Tibial nerve (tissue), 4 donors: ENCODE measurements at places on chromosomes 7 and 10. TPM values are rescaled to one million over a fixed set of nuclear protein-coding genes. Genes with fewer than 3 reads are reported as not detected.

DNA sequence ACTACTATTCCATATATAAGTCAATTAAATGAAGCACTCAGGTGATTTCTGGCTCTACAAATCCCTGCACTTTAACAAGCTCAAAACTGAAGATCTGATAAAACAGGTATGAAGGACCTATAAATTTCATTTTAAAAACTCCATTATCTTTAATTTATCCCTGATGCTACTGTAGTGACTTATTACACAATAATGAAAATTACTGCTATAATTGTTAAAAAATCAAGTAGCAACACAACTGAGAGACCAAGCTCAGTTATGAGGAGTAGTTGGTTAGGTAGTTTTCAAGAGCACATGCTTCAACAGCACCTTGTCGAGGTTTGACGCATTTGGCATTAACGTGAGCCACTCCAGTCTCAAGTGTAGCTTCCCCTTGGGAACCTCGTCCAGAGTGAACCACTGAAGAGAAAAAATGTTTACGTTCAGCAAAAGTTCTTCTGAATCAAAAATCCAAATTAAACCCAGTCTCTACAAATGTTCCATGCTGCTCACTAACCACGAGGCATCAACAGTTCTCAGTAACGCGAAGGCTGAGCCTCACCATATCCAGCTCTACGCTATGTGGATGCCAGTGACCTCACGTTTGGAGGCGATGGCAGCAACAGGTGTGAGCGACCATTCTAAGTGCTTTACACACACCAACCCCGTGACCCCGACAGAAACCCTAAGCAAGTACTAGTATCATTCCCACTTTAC is 55.3 kb upstream of the NCAPG2 start:
- DNase-seq, result no peak

DNA sequence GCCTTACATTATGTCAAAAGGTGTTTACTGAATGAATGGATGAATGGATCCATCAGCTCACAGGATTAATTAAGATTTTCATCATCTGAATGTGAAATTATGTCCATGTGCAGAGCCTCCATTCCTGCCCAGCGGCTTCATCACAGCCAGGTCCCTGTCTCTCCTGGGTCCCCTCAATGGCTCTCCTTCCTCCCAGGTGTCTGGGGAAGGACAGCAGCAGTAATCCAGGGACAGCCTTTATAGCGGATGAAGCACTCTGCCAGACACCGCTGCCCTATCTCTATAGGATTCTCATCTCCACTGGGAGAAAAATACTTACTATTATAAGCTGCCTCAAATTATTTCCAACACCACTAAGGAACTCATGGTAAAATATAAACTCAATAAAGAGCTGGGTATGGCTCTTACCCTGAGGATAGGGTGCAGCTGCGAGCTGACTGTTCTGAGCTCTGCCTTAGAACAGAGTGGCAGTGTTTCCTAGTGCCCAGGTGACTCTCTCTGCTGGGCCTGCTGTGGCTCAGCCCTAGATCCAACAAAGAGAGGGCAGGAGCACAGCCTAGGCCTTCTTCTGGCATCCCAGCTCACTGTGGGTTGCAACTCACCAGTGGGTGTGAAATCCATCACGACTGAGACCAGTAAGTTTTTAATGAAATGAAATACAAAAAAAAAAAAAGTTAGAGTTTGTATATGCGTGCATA is 38.3 kb downstream of the GPRIN2 start:
- no peak for DNase-seq

DNA sequence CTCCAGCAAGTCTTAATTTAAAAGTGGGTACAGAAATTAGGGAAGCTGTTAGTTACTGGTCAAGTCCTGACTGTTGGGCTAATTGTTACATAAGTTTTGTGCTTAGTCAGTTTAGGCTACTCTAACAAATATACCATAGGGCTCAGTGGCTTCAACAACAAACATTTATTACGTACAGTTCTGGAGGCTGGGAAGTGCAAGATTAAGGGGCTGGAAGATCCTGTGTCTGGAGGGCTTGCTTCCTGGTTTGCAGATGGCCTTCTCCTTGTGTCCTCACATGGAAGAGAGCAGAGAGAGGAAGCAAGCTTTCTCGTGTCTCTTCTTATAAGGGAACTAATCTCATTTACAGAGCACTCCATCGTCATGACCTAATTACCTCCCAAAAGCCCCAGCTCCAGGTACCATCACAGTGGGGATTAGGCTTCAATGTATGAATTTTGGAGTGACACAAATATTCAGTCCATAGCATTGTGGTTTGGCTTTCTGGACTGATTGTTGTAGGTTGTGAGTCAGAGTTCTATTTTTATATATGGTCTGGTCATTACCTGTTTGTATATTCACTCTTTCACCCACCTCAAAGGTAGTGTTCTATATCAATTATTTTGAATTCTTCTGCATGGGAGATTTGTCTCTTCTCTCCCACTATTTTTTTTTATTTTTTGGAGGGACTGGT is 17.1 kb downstream of the ST7 start:
- DNase-seq, result no peak

- DNase-seq, result no peak
Measured at GRCh38 chr10:101759309-101760247, 16.3 kb downstream of the FGF8 start.

DNA sequence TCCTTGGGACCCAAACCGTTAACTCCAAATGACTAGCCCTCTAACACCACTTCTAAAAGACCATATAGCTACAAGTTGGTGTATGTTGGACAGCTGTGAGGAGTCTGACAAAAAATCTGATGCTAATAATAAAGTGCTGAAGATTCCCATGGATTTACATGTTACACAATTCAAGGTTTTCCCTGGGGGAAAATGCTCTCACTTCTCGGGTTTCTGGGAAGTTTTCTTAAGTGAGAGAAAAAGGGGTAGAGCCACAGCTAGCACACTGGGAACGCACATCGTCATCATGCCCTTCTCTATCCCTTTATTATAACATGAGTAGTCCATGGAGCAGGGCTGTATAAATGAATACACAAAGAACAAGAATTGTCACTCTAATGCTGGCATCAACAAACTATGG is 162.1 kb downstream of the CHCHD3 start:
- DNase-seq, result no peak

DNA sequence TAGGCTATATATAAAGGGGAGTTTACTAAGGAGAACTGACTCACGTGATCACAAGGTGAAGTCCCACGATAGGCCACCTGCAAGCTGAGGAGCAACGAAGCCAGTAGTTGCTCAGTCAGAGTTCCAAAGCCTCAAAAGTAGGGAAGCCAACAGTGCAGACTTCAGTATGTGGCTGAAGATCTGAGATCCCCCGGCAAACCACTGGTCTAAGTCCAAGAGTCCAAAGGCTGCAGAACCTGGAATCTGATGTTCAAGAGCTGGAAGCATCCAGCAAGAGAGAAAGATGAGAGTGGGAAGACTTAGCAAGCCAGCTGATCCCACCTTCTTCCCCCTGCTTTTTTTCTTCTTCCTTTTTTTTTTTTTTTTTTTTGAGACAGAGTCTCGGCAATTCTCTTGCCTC is 27.0 kb upstream of the GSDME start:
- DNase-seq, result no peak

DNA sequence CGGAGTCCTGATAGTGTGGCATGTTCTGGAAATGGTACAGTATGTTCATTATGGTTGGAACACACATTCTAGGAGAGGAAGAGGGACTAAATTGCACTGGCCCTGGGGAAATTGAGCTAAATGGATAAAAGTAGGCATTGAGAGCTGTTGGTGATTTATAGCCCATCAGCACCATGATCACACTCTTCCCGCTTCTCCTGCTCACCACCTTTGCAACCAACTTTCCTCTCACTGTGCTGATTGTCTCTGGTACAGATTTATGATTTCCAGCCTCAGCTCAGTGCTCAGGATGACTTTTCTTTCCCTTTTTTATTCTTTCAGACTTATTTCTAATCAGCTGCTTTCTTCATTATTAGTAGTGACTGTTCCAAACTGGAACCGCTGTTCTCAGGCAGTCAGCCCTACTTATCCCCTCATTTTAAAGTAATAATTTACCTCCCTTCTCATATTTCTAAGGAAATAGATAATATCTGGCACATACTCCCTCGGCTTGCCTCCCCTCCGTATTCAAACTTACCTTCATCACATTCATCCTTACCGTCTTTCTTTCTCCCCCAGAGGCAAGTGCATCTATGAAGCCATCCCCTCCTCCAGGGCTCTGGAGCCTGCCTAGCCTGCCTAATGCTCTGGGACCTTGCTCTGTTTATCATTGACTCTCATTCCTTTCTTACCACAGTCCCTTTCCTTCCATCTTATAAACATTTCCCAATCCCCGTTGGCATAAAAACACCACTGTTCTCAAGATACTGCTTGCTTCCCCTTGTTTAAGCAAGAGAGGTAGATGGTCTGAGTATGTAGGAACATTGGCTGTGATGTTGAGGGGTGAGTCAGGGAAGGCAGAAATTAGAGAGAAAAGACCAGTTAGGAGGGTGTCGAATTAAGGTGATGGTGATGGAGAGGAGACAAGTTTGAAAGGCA is 51.6 kb upstream of the RPA3 start:
- no peak for DNase-seq

GRCh38 chr7:158603773-158604755 is 16.4 kb upstream of the PTPRN2 start:
- DNase-seq, result no peak

DNA sequence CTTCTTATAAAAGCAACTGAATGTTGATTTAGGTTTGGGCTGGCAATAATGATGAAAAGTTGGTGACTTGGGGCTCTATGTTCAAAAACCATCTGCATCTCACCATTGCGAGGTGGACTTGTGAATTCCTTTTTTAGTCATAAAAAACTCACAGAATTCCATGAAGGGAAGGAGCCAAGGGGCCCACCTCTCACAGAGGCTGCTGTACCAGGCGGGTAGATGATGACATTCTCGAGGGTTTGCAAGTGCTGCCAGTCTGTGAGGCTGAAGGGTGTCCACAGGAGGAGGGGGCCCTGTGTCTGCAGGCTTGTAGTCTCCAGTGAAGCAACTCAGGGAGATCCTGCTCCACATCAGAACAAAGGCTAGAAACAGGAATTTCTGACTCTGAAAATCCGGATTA is 195.5 kb upstream of the ZNF32 start:
- no peak for DNase-seq

DNA sequence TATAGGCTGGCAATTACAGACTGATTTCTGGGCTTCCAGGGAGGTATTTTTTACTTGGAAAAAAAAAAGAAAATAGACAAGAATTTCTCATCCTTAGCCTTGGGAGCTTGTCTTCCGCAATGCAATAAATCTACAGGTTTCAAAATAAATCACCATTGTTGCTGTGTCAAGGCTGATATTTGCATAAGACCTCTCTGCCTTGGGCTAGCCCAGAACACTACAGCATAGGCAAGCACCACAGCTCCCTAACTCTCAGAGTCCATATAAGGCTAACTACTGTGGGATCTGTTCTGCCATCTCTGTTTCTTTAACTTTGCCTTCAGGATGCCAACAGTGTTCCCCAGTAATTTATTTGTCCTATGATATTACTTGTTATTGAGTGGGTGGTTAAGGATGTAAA is 64.4 kb downstream of the ZWINT start:
- no peak for DNase-seq

DNA sequence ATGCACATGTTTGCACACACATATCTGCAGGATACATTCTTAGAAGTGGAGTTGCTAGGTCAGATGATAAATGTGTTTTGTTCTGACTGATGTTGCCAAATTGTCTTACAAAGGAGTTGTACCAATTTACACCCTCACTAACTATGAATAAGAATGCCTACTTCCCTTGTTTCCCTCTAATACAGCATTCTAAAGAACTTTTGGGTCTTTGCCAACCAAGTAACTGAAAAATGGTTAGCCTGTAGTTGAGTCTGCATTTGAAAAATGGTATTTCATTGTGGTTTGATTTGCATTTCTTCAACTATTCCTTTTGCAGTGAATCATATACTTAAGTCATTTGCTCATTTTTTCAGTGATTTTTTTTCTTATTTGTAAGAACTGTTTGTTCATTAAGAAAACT is 48.4 kb downstream of the TMEM26 start:
- no peak for DNase-seq

DNA sequence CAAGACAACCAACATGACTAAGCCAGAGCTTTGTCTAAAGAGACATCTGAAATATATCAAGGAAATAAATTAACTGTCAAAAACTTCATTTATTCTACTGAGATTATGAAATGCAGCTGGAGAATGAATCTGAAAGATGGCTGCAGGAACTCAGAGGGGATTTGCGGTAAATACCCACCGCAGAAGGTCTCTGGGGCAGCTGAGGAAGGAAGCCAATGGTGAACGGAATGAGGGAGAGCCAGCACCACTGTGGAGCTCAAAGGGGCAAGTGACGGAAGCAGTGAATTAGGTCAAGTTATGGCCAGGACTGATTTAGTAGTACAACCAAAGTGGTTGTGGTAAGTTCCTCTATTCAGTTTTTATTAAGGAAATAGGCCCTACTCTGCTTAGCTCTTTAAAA is 215.3 kb upstream of the GLI3 start:
- DNase-seq, result no peak

DNA sequence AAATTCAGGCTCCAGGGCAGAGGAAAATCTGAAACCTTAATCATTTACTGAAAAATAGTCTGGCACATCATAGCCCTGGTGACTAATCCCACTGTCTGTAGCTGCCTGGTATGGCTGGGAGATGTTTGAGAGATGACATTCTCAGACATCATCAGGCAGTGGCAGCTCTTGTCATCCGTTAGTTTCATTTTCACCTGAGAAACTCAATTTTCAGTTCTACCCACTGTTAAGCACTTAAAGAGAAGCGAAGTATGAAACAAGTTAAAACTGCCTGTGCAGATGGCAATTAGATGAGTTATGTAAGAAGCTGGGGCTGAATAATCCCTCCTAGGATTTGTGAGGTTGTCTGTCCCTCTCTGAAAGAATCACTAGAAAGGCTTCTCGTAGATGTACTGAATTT is 150.2 kb downstream of the NSUN6 start:
- no peak for DNase-seq

DNA sequence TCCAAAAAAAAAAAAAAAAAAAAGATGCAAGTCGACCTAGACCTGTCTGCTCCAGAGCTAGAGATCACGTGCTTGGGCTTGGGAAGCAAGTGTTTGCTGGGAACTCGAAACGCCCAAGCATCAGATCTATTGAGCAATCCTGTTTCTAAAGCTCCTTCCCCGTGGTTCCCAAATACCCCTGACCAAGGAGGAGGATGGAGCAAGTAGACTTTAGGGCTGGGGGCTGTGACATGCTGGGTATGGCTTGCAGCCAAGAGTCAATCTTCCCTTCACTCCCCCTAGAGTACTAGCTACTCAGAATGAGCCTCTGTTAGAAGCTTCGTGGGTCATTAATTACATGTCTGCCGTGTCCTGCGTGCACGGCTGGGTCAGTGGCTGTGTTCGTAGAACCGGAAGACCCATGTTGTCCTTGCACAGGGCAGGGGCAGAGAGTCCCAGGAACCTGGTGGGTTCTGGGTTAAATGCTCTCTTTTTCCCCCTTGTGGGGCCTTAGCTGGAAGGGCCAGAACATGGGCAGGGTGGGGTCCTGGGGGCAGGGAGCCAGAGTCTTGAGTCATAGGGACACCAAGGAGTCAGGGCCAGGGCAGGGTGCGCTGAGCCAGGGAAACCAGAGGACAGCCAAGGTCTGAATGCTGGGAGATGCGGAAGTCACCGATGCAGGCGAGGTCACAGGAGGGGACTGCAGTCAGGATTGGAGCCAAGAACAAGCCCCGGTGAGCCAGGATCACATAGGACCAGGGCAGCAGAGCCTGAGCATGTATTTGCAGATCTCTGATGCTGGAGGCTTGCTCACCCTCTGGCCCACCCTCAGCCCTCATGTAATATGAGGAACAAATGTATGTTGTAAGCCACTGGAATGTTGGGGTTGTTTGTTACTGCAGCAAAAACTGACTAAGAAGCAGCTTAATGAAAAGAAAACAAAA is 34.6 kb upstream of the TPST1 start:
- peak; percentile 66 for DNase-seq

Gene CALN1
- total RNA-seq, result 1.2 TPM

Gene POLR2J2
- total RNA-seq, result 3.3 TPM

Gene COL26A1
- total RNA-seq, result 0.20 TPM

Gene AKR1E2
- total RNA-seq, result 23.7 TPM

Gene SRRT
- total RNA-seq, result 72.6 TPM

Gene ERVW-1
- total RNA-seq, result not detected

Gene PLEKHA8
- 12.6 TPM for total RNA-seq
